Hepatocyte (in vitro differentiated cells): ENCODE measurements at places on chromosomes 12 and 14. TPM values are rescaled to one million over a fixed set of nuclear protein-coding genes. Genes with fewer than 3 reads are reported as not detected.

FGF6 gene
- total RNA-seq: not detected in 2 replicates

RTL1 gene
- 1.5 and 2.6 TPM in 2 replicates for total RNA-seq

LTBP2 gene
- 3.0 and 8.6 TPM in 2 replicates for total RNA-seq

POU6F1 gene
- total RNA-seq: 3.1 and 6.3 TPM in 2 replicates

GPRC5A gene
- total RNA-seq: 49.8 and 60.2 TPM in 2 replicates

DNA sequence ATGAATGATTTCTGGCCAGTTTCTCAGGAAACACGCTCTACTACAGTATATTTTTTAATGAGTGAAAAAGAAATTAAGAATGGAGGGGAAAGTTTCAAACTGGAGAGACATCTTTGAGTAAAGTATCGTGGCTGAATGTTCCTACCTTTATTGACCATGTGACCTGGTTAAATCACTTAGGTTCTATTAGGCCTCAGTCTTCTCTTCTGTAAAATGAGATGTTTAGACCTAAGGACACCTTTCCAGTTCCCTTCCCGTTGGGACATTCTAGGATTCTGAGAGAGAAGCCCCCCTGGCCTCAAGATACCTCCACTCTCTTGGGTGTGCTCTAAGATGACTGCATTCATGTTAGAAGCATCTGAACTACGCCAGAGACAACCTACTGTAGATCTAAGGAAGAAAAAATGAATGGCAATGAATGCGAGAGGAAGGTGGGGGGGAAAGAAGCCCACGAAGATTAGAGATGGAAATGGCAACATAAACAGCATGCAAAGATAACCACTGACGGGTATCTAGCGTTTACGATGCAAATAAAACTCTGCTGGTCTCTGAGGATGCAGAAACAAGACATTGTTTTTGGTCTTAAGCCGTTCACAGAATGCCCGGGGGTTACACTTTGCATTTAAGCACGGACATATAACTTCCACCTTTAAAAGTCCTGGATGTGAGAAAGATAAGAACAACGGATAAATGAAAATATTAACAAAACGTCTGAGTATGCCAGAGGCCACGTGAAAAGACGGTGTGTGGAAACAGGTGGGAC lies 599 bp upstream of the CPSF6 start:
- DNase-seq: no peak

GRCh38 chr12:117863002-117863709 lies 105.6 kb downstream of the KSR2 start:
- no peak for DNase-seq

GRCh38 chr12:32686340-32686739 lies 7.2 kb downstream of the DNM1L start:
- no peak for DNase-seq

- no peak for DNase-seq
Observed at GRCh38 chr12:65892841-65893251, 68.6 kb downstream of the HMGA2 start.

DNA sequence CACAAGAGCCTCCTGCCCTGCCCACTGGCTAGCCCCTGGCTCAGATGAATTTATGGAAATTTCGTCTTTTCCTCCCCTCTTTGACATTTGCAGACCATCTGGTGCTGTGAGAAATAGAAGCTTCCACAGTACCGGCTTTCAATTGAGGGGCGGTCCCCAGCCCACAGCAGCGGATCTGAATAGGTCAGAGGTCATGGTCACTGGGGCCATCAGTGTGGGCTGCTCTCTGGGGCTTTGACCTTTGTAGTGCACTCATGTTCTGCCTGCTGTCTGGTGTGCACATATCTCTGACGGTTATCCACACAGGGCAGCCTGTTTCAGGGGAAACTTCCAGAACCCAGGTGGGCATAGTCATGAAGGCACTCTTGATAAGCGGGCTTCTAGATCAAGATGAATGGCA lies 2.5 kb upstream of the RFLNA start:
- DNase-seq: no peak

DNA sequence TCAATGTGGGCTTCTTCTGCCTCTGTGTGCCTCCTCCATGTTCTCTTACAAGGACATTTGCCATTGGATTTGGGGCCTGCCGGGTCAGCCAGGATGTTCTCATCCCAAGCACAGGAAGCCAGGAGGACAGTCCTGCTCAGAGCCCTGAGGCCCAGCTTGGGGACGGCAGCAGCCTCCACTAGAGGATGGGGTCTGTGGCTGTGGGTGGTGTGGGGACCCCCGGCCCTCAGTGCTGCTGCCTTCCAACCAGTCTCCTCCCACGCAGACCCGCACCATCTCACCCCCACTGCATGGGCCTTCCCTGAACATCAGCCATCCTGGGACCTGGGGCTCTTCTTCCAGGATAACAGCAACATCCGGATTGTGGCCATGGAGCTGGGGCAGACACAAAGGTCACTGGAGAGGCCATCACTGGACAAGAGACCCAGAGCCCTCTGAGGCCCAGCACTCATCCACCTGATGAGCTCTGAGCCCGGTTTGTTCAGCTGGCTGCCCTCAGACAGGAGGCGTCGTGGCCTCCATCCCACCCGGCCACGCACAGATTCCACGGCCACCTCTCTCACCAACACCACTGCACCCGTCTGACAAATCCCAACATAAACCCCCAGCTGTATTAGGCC lies 56.5 kb upstream of the C14orf180 start:
- no peak for DNase-seq

- DNase-seq: no peak
Observed at GRCh38 chr12:122374707-122375106, 47.8 kb downstream of the CLIP1 start.

- DNase-seq: peak; percentile 13
Observed at GRCh38 chr12:57236201-57236924, 6.9 kb downstream of the SHMT2 start.

DNA sequence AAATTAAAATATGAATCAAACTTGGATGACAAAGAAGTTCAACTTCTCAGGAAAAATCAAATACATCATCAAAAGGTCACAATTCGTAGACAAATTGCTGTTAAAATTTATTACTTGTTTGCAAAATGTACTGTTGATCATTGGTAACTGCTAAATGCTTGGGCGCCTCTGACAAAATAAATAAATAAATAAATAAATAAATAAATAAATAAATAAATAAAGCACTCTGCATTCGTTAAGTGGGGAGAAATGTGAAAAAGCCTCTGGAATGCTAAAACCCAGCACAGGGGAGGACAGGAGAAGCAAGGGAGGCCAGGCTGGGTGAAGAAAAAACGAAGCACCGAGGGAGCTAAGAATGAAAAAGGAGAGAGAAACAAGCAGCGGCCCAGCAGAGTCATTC lies 115.2 kb downstream of the BCL11B start:
- no peak for DNase-seq

GRCh38 chr14:67263499-67264149 lies 22.4 kb downstream of the PALS1 start:
- peak; percentile 30 for DNase-seq

GRCh38 chr12:105733579-105733978 lies 403.1 kb downstream of the C12orf75 start:
- no peak for DNase-seq

DNA sequence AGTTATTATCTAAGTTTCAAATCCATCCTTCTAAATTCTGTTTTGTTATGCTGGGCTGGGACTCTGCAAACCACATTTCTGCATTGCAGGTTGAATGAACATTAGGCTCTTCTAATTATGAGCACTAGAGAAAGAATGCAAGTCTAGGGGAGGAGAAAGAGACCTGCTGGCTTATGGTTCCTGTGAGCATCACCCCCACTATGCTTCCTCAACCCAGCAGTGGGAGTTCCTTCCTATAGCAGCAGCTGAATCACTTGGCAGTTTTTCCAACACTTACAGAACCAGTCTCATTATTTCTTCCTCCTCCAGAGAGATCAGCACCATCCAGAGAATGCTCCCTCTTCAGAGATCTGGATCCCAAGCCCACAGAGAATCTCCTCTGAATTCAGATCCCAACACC lies 297.7 kb upstream of the CLEC14A start:
- no peak for DNase-seq

DNA sequence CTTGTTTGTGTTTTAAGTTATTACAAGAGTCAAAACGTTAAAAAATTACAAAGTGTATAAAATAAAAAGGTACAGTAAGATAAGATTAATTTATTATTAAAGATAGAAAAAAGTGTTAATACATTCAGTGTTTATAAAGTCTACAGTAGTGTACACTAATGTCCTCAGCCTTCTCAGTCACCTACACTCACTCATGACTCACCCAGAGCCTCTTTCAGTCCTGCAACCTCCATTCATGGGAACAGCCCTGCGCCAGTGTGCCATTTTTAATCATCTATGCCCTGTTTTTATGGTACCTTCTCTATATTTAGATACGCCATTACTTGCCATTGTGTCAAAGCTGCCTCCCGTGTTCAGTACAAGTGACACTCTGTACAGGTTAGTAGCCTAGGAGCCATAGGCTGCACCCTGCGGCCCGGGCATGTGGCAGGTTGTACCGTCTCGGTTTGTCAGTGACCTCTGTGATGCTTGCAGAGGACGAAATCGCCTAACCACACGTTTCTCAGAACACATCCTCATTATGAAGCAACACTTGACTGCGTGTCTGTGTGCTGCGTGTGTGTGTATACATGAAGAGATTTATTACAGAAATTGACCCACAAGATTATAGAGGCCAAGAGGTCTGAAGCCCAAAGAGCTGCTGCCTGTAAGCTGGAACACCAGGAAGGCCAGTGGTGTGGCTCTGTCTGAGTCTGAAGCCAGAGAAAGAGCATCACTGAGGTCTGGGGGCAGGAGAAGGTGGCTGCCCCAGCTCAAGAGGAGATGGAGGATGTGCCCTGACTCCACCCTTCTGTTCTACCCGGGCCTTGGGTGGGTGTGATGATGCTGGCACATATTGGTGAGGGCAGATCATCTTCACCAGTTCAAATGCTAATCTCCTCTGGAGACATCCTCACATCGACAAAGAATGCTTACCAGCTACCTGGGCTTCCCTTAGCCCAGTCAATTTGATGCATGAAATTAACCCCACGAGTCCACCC lies 116.6 kb upstream of the C14orf180 start:
- no peak for DNase-seq

DNA sequence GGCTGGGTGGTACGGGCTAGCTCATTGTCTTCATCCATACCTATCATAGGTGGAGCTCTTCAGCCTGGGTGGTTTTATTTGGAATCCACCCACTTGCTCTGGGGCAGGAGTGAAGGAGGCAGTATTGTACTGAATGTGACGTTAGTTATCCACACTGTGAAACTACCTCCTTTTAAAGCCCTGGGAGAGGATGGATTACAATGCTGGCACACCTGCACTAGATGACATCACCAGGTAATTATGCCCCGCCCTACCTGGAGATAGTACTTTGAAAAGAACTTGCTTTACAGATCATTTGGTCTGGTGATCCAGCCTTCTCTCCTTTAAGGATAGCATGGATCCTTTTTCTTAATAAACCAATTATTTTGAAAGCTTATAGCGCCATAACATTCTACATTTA lies 78.0 kb downstream of the B4GALNT3 start:
- DNase-seq: peak; percentile 76

- no peak for DNase-seq
Observed at GRCh38 chr14:74628418-74628817, 16.4 kb upstream of the LTBP2 start.

DNA sequence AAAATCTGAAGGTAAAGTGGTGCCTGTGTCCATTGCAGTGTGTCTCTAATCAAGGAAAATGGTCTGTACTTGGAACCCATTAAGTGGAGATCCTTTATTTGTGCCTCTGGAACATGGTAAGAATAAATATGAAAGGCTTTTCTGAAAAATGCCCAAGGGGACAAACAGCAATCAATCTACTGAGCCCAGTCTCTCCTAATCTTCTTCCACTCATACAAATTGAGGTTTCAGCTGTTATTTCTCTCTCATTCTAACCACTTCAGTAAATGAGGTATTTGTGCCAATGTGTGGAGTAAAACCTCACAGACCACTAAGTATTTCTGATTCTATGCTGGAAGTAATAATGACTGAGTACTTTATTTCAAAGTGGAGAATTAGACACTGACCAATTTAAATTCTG lies 82.3 kb upstream of the ST8SIA1 start:
- no peak for DNase-seq

- DNase-seq: no peak
Observed at GRCh38 chr14:95998656-95999055, 40.5 kb upstream of the C14orf132 start.

- peak; percentile 68 for DNase-seq
Observed at GRCh38 chr12:120944645-120945217, 33.6 kb upstream of the HNF1A start.

DNA sequence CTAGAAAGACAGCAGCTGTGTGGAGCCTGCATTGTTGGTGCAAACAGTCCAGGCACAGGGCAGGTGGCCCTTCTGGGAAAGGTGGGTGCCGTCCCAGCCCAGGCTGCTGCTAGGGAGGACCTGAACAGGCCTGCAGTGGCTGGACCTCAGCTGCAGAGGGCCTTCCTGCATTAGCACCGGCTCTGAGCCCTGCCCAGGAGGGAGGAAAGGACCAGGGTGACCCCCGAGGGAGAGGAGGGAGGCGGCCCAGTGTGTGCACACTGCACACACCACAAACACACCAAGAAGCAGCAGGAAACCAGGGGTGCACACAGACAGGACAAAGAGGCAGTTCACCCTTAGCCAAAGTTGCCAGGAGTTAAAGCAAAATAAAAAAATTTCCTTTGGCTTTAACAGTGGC lies 8.0 kb upstream of the PGAM5 start:
- DNase-seq: no peak

GRCh38 chr12:80936642-80937390 lies 918 bp downstream of the LIN7A start:
- peak; percentile 63 for DNase-seq

DNA sequence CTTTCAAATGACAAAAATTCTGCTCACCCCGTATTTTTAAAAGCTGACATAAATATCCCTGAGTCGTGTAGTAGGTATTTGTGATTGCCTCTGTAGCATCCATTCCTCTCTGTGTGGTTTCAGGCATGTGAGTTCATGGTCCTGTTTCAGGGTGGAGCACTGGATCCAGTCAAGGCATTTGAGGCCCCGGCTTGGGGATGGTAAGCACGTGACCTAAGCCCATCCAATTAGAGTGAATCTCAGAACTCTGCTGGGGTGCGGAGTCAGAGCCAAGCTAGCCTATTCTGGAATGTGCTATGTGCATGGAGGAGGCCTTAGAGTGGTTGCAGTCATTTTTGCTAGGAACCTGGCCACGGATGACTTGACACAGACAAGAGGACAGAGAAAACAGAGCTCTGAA lies 4.3 kb upstream of the CSRP2 start:
- DNase-seq: no peak

DNA sequence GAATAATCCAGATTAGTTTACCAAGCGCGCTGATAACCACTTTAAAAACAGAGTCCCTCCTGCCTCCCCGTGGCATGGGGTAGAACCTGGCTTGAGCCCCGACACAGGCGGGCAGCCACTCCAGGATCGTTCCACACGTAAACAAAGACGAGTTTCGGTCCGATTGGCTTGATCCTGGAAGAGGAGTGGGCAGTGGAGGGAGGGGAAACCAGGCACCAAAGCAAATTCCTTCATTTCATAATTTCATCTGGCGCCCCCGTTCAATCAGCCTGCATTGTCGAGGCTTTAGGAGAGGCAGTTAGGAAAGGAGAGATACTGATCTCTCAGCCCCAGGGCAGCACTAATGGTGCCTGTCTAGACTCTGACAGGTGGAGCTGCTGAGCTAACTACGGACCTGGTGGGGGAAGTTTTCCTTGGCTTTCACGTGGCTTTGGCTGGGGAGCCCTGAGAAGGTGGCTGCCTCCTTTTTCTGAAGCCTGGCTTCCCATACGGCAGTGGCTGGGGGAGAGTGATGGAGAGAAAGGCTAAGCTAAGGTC lies 751 bp upstream of the GPRC5A start:
- peak; percentile 78 for DNase-seq

- no peak for DNase-seq
Observed at GRCh38 chr12:132690112-132690511, 2.7 kb downstream of the PXMP2 start.
